ENCODE measurements at places on chromosomes 4 and X.

DNA sequence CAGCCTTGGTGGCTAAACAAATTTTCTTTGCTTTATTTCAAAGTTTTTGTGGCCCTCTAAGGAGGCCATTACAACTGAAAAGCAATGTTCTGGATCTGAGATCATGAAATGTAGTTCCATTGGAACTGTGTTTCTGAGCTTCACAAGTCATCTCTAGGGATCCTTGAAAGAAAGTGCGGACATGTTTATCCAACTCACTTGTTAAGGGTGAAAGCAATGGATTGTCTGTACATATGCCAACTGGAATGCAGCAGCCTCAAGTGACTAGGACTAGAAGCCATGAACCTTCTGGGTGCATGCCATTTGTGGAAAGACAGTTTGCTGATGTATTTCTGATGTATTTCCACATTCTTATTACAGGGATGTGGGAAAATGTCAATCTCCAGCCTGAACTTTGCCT is 36.7 kb upstream of the KLHL13 start:
- no peak for DNase-seq

DNA sequence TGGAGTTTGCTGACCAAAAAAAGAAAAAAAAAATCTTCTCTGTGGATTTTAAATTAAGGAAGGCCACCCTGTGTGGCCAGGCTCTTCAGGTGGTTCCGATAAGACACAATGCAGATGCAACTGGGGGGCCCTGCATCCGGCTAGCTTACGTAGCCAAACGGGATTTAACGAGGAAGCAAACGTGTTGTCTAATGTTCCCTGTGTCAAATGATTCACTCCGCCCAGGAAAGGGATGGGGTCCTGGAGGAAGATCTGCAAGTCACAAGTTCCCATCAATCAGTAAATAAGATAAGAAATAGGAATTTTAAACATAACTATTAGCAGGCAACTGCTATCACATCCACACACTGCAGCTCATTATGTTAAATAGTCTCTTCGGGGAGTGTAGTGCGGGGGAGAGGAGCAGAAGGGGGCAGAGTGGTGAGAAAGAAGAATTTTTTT is 216.4 kb upstream of the GYPA start:
- no peak for DNase-seq

DNA sequence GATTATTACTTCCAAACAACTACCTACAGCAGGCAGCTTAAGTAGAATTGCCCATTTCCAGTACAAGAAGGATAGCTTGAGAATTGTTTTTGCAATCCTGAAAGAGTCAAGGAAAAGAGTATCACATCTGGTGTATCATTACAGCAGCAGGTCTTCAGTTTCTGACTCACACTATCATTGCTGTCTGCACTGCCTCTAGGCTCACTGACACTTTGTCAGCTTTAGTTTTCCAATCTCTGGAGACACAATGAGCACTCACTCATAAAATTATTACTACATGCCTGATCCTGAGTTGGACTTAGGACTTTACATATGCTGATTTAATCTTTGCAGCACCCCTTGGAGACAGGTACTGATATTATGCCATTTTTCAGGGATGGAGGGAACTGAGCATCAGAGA is 244.6 kb upstream of the BOD1L1 start:
- no peak for DNase-seq

GRCh38 chrX:68365341-68365740 is 68.0 kb downstream of the OPHN1 start:
- DNase-seq, result no peak
